ENCODE measurements at places on chromosomes 1 and 21.

GRCh38 chr21:17699524-17700189 lies 87.0 kb upstream of the BTG3 start:
- no peaks in the 10 kb centered on the region for H3K4me1 ChIP-seq
- H3K27ac ChIP-seq = no peak overlapping the region
- no peaks in the 10 kb centered on the region for H3K27me3 ChIP-seq
- H3K4me3 ChIP-seq = no peak overlapping the region

DNA sequence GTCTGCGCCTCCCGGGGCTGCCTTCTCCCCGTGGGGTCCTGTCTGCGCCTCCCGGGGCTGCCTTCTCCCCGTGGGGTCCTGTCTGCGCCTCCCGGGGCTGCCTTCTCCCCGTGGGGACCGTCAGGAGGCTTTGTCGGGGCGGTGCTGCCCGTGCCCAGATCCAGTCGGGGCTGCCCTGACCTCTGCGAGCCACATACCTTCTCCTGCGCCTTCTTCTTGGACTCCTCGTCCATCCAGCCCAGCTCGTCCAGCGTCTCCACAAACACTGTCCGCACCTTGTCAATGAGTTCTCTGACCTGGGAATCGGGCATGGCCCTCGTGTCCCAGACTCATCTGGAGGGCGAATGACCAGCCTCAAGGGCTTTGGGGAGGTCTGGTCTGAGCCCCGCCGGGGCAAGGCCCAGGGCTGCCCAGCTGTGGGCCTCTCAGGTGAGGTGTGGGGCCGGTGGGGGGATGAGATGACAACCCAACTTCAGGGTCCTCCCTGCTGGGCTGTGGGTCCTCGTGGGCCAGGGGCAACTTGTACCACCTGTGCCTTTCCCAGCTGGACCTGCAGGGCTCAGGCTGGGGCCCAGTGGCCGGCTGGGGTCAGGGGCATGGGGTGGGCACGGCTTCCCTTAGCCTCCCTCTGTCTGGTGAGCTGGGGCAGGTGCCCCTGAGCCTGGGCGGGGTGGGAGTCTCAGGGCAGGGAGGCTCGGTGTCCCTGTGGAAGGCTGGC lies 9.4 kb downstream of the PRXL2B start:
- H3K4me3 ChIP-seq = no peak overlapping the region
- DNase-seq = no peak
- no peaks in the 10 kb centered on the region for H3K36me3 ChIP-seq
- no peak overlapping the region for H3K27ac ChIP-seq
- H3K27me3 ChIP-seq = no peaks in the 10 kb centered on the region

DNA sequence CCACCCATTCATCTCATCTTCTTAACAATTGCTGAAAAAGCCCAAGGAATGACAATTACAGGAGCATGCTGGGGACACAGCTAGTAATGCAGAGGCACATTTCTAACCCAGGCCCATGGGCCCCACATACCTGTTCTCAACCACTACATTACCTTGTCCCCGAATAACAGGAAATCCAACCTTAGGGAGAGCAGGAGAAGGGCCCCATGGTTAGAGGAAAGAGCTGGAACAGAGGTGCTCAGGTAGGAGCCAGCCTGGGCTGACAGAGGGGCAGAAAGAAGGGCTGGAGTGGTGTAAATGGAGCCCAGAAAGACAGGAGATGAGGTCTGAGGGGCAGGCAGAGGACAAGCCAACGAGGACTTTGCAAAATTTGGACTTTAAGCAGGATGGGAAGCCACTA lies 11.4 kb upstream of the S100A8 start:
- no peak for DNase-seq
- no peak overlapping the region for H3K27ac ChIP-seq
- no peak overlapping the region for H3K4me3 ChIP-seq
- no peaks in the 10 kb centered on the region for H3K4me1 ChIP-seq
- H3K27me3 ChIP-seq = no peaks in the 10 kb centered on the region

- DNase-seq = no peak
- H3K36me3 ChIP-seq = no peaks in the 10 kb centered on the region
- no peak overlapping the region for H3K4me3 ChIP-seq
- no peaks in the 10 kb centered on the region for H3K4me1 ChIP-seq
- no peak overlapping the region for H3K27ac ChIP-seq
Measured at GRCh38 chr1:57576756-57577155, 152.9 kb upstream of the DAB1 start.

- H3K4me3 ChIP-seq = no peak overlapping the region
- no peaks in the 10 kb centered on the region for H3K36me3 ChIP-seq
- H3K27me3 ChIP-seq = no peaks in the 10 kb centered on the region
- peak; percentile 73 for DNase-seq
- peaks cover 10% of the 10 kb centered on the region for H3K4me1 ChIP-seq
Measured at GRCh38 chr1:1136547-1137230, 20.8 kb upstream of the C1orf159 start.

GRCh38 chr21:42227909-42228708 lies 9.2 kb downstream of the ABCG1 start:
- H3K36me3 ChIP-seq = no peaks in the 10 kb centered on the region
- H3K27ac ChIP-seq = no peak overlapping the region
- no peaks in the 10 kb centered on the region for H3K27me3 ChIP-seq
- DNase-seq = peak; percentile 60
- peaks cover 23% of the 10 kb centered on the region for H3K4me1 ChIP-seq

DNA sequence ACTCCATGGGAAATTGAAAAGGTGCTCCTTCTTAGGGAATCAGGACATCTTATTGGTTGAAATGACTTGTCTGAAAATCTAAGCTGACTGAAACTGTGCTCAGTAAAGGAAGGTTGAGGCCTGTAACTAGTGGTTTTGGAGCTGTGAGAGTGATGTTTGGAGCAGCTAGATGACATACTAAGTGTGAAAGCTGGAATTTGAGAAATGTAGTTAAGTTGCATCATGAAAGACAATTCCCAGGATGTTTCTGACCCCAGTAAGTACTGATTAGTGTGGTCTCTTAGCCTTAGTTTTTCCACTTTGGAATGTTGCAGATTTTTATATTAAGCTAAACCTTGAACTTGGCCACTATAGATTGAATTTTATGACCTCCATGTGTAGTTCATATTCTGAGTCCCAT lies 154.9 kb downstream of the PAPPA2 start:
- H3K4me3 ChIP-seq = no peak overlapping the region
- H3K27me3 ChIP-seq = no peaks in the 10 kb centered on the region
- no peaks in the 10 kb centered on the region for H3K36me3 ChIP-seq
- H3K4me1 ChIP-seq = no peaks in the 10 kb centered on the region
- no peak overlapping the region for H3K27ac ChIP-seq

- H3K27ac ChIP-seq = no peak overlapping the region
- H3K27me3 ChIP-seq = no peaks in the 10 kb centered on the region
Measured at GRCh38 chr1:214111796-214112195, 124.0 kb downstream of the PROX1 start.

DNA sequence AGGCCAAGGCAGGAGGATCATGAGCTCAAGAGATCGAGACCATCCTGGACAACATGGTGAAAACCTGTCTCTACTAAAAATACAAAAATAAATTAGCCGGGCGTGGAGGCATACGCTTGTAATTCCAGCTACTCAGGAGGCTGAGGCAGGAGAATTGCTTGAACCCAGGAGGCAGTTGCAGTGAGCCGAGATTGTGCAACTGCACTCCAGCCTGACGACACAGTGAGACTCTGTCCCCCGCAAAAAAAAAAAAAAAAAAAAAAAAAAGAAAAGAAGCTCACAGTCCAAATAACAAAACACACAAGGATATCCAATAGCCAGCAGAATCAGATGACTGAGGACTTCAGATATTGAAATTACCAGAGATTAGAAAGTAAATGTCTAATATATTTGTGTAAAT lies 11.8 kb downstream of the AHCTF1 start:
- H3K27ac ChIP-seq = no peak overlapping the region
- H3K4me1 ChIP-seq = peaks cover 10% of the 10 kb centered on the region
- no peak overlapping the region for H3K4me3 ChIP-seq
- no peak for DNase-seq

- H3K36me3 ChIP-seq = no peaks in the 10 kb centered on the region
- no peaks in the 10 kb centered on the region for H3K27me3 ChIP-seq
- peak overlapping the region; percentile 72 for H3K4me3 ChIP-seq
- no peak overlapping the region for H3K27ac ChIP-seq
Measured at GRCh38 chr1:103106426-103107341, 1.6 kb downstream of the COL11A1 start.

- H3K4me1 ChIP-seq = peaks cover 3% of the 10 kb centered on the region
- no peak overlapping the region for H3K27ac ChIP-seq
- no peaks in the 10 kb centered on the region for H3K36me3 ChIP-seq
- DNase-seq = no peak
- H3K27me3 ChIP-seq = no peaks in the 10 kb centered on the region
Measured at GRCh38 chr1:30804352-30804751, 46.8 kb upstream of the LAPTM5 start.

DNA sequence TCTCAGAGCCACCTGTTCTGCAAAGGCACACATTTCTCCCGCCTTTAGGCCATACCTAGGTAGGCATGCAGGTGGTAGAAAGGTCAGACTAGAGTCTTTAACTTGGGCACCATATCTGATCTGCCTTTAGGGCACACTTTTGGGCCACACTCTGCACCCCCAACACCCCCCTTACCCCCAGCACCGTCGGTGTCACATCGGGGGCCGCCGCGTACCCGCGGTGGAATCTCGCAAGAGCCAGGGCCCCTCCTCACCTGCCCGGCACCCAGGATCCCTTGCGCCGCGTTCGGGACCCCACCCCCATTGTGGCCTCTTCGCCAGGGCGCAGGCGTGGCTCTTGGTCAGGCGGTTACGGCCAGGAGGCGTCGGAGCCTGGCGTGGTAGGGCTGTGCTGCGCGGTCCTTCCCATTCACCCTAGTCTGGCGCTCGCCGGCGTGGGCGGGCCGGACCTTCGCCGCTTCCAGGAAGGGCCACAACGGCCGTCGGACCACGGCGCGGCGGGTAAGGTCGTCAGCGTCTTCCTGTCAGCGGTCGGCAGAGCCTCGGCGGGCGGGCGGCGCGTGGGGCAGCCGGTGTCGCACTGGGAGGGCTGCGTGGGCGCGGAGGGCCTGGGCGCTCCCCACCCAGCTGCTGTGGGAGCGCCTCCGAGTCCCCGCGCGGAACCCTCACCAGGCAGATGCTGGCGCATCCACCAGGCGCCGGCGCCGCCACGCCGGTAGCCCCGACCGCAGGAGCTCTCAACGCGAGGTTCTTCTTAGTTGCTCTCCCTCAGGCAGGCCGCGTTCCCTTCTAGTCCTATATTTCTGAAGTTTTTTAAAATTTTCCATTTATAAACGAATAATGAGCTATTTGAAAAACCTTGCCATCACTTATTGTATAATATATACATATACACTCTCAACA lies at the start of gene DNAH14:
TSS of gene DNAH14 (plus strand) at position 341 of the 903 bp plus-strand sequence. CDS start 23,028 bp downstream, outside the sequence.
- H3K36me3 ChIP-seq = no peaks in the 10 kb centered on the region
- peak; percentile 92 for DNase-seq
- H3K27ac ChIP-seq = peak within 1 kb of the TSS; percentile 67
- no peaks in the 10 kb centered on the region for H3K27me3 ChIP-seq
- peak within 1 kb of the TSS; percentile 74 for H3K4me3 ChIP-seq

DNA sequence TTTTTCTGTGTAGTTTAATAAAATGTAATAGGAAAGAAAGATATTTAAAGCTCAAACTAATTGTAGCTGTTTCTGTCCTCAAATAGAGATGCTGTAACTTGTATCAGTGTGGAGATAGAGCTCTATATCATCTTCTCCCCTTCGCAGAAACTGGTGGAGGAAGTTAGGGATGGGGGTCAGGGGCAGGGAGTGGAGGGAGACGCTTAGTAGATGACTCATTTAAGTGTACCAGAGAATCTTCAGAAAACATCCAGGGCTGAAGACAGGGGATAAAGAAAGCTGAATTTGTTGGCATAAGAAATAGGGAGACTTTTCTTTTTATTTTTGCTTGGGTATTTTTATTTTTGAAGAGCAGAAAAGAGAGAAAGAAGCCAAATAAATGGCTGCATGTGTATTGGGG lies 282.6 kb upstream of the DPYD start:
- no peak overlapping the region for H3K4me3 ChIP-seq
- DNase-seq = no peak
- H3K4me1 ChIP-seq = no peaks in the 10 kb centered on the region
- H3K27ac ChIP-seq = no peak overlapping the region
- H3K27me3 ChIP-seq = no peaks in the 10 kb centered on the region
- no peaks in the 10 kb centered on the region for H3K36me3 ChIP-seq

DNA sequence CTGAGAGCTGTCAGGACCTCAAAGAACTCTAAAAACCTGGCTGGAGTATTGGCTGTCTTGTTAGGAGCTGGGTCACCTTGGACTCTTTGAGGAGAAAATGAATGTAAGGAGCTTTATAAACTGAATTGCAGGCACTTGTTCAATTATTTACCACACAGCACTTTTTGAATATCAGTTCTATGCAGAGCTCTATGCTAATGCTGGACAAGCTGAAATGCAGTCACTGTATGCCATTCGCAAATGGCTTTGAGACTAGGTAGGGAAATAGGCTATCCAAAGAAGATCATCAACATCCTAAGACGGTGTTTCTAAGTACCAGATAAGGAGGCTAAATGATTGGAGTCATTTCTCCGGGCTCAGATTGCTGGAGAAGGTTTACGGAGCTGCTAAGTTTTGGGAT lies 333.5 kb downstream of the SIPA1L2 start:
- H3K27me3 ChIP-seq = no peaks in the 10 kb centered on the region
- no peak for DNase-seq
- no peak overlapping the region for H3K4me3 ChIP-seq
- no peaks in the 10 kb centered on the region for H3K4me1 ChIP-seq

DNA sequence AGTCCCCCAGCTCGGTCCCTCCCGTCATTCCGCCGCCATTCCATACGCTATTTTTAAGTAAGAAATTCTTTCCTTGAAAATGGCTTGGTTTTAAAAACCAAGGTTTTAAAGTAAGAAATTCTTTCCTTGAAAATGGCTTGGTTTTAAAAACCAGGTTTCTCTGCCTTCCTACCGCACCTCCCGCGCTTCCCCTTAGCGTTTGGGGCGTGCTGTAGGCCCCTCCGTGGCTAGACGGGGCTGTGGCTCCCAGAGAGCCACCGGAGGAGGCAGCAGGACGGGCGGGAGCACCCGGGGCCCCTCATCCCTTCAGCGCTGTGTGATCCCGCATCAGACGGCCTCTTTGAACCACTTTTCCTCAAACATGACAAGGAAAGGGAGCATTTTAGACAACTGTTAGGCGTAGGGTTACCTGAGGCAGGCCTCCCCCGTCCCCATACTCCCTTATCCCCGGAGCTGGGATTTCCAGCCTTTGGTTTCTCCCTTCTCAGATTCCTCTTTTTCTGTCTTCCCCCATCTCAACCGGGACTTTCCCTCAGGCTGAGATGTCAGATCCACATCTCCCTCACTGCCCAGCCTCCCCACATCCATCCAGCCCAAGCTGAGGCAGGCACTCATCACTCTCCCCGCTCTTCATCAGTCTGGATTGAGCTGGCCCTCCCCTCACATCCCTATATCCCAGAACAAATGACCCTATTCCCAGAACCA lies 541 bp upstream of the CD58 start:
- no peaks in the 10 kb centered on the region for H3K27me3 ChIP-seq
- peak overlapping the region; percentile 42 for H3K4me3 ChIP-seq
- peak overlapping the region; percentile 94 for H3K27ac ChIP-seq
- peaks cover 4% of the 10 kb centered on the region for H3K4me1 ChIP-seq

GRCh38 chr1:21623410-21623961 lies 45.7 kb downstream of the RAP1GAP start:
- peak overlapping the region; percentile 90 for H3K27ac ChIP-seq
- peak; percentile 72 for DNase-seq
- H3K36me3 ChIP-seq = no peaks in the 10 kb centered on the region
- no peak overlapping the region for H3K4me3 ChIP-seq
- no peaks in the 10 kb centered on the region for H3K27me3 ChIP-seq
- H3K4me1 ChIP-seq = no peaks in the 10 kb centered on the region

- H3K27ac ChIP-seq = no peak overlapping the region
- H3K36me3 ChIP-seq = no peaks in the 10 kb centered on the region
- no peak overlapping the region for H3K4me3 ChIP-seq
- DNase-seq = no peak
- no peaks in the 10 kb centered on the region for H3K4me1 ChIP-seq
Measured at GRCh38 chr1:206918076-206918475, 3.7 kb downstream of the FCMR start.
